ENCODE measurements at places on chromosomes 3 and 15.

DNA sequence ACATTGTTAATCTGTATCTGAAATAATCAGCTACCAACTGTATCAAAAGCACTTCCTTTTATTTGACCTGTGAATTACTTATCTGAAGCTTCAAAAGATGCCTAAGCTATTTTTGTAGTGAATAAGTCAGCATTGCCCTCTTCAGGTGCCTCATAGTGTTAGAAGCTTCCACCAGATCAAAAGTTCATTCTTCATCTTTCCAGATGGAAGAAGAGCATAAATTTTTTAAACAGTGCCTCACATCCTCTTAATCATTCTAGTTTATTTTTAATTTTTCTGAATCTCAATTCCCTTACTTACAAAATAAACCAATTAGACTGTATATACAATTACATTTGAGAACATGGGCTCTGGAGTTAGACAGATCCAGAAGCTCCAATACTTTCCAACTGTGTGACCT lies 65.0 kb downstream of the MYO5A start:
- no peak for DNase-seq

DNA sequence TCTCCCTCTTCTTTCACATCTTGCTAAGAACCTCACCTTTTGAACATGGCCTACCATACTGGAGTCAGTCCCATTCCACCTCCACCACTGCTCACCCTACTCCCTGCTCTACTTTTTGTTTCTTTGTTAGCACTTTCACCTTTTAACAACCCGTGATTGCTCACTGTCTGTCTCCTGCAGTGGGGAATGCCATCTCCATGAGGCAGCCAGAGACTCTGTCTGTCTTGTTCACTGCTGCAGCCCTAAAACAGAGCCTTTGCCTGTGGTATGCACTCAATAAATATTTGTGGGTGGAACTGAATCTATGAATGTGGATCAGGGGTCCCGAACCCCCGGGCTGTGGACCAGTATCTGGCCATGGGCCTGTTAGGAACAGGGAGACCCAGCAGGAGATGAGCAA lies 16.5 kb upstream of the TLE3 start:
- no peak for DNase-seq

GRCh38 chr3:99919694-99920093 lies 102.0 kb downstream of the CMSS1 start:
- DNase-seq = no peak

- DNase-seq = no peak
Observed at GRCh38 chr15:73789521-73790240, 36.5 kb upstream of the INSYN1 start.

DNA sequence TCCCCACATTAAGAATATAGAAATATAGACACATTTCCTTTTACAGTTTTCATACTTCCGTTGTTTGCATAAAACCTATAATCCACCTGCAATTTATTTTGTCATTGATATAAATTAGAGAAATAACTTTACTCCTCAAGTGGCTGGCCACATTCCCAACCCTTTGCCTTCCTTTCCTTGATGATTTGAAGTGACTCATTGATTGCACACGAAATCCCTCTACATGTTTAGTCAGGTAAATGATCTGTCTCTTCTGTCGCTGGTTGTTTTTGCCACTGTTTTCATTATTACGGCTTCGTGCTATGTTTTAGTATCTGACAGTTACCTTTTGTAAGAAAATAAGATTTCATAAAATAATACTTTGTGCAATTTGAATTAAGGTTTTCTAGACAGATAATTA lies 272.2 kb upstream of the NR2E3 start:
- no peak for DNase-seq

DNA sequence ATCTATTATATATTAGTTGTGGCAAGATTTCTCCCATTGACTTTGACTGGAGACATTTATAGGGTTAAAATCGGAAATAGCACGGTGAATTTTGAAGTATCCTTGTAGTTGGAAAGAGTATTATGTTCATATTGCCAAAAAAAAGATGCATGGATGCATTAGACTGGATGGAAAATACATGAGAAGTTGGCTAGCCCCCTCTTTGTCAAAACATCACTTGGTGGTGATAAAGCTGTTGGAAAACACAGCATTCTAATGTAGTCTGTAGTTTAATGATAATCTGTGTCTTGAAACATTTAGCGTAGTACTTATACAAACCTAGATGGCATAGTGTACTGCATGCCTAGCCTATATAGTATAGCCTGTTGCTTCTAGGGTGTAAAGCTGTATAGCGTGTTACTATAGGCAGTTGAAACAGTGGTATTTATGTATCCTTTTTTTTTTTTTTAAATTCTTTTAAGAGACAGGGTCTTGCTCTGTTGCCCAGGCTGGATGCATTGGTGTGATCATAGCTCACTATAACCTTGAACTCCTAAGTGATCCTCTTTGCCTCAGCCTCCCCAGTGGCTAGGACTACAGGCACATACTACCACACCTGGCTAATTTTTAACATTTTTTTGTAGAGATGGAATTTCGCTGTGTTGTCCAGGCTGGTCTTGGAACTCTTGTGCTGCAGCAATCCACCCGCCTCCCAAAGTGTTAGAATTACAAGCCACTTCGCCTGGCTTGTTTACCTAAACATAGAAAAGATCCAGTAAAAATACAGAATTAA lies 21.8 kb downstream of the CTNNB1 start:
- DNase-seq = no peak

DNA sequence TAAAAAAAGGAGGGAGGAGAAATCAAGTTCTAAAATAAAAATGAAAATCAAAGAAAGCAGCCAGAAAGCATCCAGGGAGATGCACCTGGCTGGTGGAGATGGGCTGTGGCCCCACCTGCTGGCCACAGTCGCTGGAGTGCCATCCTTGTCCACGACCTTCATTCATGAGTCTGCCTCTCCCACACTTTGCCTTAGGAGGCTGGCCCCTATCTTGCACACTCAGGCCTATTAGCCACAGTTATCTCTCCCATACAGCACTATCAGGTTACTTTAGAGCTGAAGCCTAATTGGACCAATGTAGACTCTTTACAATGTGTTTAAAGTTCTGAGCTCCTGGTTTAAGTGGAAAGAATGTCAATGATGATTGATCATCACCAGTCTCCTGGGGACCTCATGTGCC lies 392.0 kb upstream of the RORA start:
- peak; percentile 87 for DNase-seq

All from NCI-H510A treated with DMSO at 0.1 percent for 48 hours (cell line).